ENCODE measurements at places on chromosomes 7 and 10.

DNA sequence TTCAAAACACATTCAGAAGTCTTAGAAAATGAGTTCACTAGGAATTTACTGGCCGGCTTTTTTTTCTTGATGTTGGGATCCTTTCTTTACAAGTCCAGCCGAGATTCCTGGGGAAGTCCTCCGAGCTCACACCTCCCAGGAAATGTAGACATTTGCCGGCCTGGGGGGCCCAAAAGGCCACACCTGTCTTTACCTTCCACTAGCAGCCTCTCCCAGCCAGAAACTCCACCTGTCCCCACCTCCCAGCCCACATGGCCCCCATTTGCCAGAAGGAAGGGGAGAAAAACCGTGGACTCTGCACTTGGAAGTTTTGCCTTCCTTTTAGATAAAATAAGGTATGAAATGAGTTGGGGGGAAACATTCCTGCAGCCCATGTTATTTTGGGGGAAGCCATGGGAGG, 27.6 kb upstream of the EMX2 start:
- DNase-seq, result no peak

DNA sequence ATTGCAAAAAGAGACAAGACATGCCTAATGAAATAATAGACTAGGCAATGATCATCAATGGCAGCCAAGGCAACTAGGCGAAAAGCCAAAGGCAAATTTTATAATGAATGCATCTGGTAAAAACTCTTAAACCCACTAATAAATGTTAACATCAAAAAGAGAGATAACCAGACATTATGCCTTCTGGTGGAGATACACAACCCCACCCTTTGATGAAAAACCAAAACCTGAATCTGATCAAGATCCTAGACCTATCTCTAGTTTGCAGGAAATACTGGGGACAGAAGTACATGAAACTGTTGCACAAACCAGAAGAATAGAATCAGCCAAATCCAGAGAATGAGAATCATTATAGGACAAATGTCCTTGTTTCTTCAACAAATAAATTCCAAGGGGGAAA, 22.0 kb upstream of the GSAP start:
- DNase-seq, result no peak

DNA sequence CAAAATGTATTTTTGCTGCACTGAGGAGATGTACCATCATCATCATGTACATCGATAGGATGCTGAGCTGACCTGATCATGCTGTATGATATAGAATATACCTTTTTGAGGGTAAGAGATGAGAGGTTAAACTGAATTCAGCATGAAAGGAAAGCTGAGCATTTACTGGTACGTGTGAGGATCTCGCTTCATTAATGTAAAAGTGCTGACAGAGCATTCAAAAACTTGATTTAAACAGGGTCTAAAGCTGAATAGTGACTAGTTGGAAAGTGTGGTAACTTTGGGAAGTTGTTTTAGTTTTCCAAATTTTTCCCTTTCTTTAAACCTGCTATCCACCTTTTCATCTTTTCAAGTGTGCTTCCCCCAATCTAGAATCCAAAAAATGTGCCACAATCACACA, 28.5 kb upstream of the COL1A2 start:
- DNase-seq, result no peak

- no peak for DNase-seq
Measured at GRCh38 chr7:131861620-131862346, 305.4 kb upstream of the PODXL start.

DNA sequence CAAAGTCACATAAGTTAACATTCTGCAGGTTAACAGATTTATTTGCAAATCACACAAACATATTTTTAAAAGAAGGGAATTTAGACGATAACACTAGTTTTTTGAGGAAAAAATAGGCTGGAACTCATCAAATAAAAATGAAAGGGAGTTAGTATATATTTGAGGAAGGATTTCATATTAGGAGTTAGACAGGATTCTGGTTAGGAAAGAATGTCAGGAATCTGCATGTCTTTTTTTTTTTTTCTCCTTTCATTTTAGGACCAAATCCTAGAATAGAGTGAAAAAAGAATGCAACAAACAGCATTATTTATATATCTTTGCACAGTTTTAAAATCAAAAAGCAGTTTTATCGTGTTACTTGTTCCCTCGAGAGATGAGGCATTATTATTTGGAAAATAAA, 8.9 kb upstream of the TRDMT1 start:
- DNase-seq, result peak; percentile 62

- no peak for DNase-seq
Measured at GRCh38 chr10:59314268-59314667, 48.1 kb downstream of the FAM13C start.

DNA sequence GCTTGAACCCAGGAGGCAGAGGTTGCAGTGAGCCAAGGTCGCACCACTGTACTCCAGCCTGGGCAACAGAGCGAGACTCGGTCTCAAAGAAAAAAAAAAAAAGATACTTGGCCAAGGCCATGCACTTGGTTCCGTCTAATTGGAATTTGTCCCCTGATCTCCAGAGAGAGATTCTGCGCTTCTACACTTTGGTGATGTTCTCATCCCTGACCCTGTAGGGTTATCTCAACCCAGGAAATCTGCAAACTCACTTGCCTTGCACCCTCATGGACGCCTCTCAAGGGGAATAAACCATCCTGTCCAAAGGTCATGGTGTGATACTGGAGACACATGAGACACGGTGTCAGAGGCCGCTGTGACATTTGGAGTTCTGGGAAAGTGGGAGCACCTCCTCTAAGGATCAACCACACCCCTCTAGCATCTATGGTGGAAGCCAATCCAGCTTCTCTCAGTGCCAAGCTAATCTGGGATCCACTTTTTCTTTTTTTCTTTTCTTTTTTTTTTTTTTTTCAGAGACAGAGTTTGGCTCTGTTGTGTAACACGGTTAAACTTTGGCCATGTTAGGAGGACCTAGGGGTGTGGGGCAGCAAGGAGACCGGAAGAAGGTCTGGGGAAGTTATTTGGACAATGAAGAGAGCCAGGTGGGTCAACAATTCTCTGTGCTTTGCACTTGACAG, 7.8 kb upstream of the POR start:
- no peak for DNase-seq

DNA sequence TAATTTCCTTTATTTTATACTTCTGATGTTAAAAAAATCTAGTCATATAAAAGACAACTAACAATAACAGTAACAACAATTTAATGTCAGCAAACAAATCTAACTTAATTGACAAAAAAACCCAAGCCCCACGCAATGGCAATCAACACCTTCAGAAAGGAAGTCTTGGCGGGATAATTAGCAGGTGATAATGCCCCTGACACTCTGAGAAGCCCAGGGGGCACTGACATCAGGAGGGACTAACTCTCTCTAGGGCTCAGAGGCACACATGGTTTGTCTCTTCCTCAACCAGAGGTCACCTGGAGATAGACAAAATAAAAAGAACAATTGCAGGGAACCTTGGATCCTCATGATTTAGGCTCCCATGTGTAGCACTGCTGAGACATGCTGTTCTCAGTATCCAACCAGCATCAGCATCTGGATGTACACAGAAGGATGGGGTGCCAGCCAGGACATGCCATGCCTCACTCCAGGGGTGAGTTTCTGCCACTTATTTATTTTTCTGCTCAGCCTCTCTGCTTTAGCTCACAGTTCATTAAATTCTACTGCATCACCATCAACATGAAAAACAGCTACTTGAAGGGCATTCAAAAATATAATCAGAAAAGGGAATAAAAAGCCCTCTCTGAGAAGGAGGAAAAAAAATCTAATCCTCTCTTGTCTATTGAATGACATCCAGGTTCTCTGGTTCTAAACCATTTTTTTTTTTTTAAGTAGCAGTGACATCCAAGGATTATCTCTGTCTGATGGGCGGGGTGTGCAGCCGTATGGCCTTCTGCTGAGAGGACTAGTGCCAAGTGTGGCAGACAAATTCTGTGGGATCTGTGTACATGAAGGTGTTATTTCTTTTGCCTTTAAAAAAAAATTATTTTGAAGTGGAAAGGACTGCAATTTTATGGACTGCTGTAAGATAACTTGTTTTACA, 96.3 kb downstream of the ATXN7L1 start:
- DNase-seq, result no peak

- DNase-seq, result peak; percentile 99
Measured at GRCh38 chr7:5773661-5774086, 7.8 kb downstream of the RNF216 start.

DNA sequence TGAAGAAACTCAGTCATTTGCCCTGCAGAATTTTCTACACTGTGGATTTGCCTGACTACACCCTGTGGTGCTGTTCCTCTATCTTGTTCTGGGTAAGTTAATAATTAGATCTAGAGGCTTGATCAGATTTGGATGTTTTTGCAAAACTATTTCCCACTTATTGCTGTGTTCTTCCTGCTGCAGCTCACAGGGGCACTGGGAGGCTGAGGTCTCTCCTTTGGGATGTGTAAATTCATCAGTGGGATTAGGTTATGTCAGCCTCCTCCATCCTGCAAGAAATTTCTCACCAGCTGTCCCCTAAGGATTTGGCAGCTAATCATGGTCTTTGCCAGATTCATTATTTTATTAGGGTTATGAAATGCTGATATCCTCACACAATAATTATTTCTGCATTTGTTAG, 148.1 kb upstream of the ZNF32 start:
- no peak for DNase-seq

GRCh38 chr7:159099711-159100231, 44.9 kb downstream of the VIPR2 start:
- no peak for DNase-seq

DNA sequence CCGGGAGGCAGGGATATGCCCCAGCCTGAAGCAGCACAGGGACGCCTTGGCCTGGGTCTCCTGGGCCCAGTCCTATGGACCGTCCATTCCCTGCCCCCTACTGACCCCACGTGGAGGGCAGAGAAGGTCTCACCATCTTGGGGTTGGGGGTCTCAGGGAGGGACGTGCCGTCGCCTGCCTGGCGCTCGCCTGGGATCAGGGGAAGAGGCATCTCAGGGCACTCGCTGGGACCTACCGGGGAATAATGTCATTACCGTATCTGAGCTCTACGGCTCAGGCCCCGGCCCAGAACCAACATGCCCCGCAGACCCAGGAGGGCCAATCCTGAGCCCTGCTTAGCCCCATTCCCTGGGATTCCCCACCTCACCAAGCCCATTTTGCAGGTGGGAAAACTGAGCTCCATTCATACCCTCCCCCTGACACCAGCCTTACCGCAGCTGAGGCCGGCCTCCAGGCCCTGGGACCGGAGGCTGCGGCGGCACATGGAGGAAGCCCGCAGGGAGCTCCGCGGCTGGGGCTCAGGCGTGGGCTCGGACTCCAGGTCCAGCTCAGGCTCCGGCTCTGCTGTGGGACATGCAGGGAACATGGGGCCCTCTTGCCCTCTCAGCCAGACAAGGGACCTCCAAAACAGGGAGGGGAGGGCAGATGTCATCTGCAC, 40.7 kb downstream of the GRID2IP start:
- DNase-seq, result no peak

DNA sequence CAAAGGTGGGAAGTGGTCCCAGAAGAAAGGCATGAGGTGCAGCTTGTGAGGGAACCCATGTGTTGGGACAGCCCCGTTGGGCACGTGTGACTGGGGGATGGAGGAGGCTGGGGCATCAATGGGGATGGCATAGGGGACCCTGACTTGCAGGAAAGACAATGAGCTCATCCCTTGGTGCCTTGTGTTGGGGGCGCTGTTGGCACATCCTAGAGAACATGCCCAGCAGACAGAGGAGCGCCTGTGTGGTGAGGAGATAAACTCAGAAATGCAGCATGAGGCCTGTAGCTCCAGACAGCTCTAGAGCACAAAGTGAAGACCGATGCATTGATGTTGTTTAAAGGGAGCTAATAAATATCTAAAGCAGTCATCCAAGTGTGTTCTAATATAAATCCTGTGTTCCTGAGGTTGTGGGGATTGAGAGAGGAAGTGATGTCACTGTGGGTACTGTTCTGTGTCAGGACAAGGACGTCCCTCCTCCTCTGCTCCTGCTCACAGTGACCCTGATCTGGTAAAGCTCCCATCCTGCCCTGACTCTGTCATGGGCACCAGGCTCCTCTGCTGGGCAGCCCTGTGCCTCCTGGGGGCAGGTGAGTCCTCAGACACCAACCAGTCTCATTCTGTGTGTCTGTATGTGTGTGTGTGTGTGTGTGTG, 126.1 kb upstream of the PRSS58 start:
- peak; percentile 41 for DNase-seq

GRCh38 chr7:24756545-24757352, 515 bp downstream of the GSDME start:
- DNase-seq, result peak; percentile 30

DNA sequence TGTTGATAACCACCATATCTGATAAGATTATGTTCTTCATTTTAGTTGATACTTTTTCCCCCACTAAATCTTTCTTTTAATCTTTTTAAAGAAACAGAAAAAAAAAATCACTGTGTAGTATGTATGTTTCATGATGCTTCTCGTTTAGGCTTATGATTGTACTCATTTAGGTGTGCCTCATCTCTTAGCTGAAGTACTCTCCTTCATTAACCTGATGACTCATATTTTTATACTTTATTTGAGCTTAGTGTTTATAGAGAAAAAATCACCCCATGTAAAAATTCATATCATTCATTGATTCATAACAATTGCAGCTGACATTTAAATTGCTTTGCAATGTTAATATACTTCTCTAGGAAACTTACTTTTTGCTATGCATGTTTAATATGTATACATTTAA, 158.9 kb downstream of the MLLT10 start:
- DNase-seq, result no peak

GRCh38 chr10:102646610-102647442, 2.5 kb downstream of the TRIM8 start:
- no peak for DNase-seq

GRCh38 chr10:78919181-78919966, 149.4 kb upstream of the ZMIZ1 start:
- no peak for DNase-seq

Data from RCC 7860 (cell line).